ENCODE measurements at places on chromosomes 2 and 18. TPM values are rescaled to one million over a fixed set of nuclear protein-coding genes. Genes with fewer than 3 reads are reported as not detected.
A peak's percentile ranks its signal among the peaks of the same experiment; 100 is the strongest.

GRCh38 chr2:216118474-216118873 lies 9.3 kb downstream of the XRCC5 start:
- no peak for DNase-seq

The CXCR2 gene
- 0.19 TPM for total RNA-seq

- no peak for DNase-seq
Observed at GRCh38 chr2:128233790-128234395, 84.8 kb downstream of the HS6ST1 start.

The MAP3K19 gene
- not detected for total RNA-seq

DNA sequence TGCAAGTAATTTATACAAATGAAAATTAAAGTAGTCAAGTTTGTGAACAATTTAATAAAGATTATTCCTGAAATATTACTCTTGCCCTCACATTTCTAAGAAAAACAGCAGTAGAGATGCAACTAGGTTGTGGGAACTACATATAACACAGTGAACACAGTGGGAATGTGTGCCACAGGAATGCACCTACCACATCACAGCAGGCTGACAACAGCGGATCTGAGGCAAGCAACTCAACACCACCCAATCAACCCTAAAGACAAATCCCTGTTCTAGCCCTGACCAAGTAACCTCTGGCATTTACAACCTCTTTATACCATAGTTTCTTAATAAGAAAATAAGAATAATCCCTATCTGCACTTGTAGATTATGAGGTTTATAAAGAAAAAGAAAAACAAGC lies 23.4 kb downstream of the MBOAT2 start:
- DNase-seq: no peak

GRCh38 chr2:167905668-167906067 lies 341.7 kb downstream of the STK39 start:
- peak; percentile 28 for DNase-seq

The CFAP53 gene
- 0.38 TPM for total RNA-seq

DNA sequence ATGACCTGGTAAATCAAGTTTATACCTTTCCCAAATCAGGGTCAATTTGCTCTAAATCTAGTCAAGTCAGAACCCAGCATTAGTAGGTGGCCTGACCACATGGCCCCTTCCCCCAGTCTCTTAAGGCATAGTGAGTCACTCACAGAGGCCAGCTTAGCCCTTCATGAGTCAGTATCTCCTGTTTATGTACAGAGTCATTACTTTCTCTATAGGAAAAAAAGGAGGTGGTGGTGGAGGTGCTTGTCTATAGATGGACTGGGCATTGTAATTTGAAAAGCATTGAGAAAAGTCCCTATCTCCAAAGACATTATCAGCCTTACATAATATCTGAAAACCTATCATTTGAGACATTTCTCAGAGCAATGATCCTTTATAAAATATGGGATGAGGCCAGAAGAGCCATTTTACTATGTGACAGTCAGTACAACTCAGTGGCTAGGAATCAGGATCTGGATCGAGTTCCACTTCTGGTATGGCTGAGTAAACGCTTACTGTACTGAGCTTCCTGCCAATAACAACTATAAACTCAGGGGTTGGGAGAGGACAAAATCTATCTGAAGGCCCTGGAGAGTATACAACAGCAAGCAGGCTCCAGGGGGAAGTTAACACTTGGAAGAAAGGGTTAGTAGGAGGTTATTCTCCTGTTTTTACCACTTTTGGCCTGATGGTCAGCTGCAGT lies 22.5 kb upstream of the SIGLEC15 start:
- no peak for DNase-seq

The SUMO1 gene
- 121 TPM for total RNA-seq

GRCh38 chr2:60556175-60556574 lies 2.7 kb upstream of the BCL11A start:
- DNase-seq: no peak

DNA sequence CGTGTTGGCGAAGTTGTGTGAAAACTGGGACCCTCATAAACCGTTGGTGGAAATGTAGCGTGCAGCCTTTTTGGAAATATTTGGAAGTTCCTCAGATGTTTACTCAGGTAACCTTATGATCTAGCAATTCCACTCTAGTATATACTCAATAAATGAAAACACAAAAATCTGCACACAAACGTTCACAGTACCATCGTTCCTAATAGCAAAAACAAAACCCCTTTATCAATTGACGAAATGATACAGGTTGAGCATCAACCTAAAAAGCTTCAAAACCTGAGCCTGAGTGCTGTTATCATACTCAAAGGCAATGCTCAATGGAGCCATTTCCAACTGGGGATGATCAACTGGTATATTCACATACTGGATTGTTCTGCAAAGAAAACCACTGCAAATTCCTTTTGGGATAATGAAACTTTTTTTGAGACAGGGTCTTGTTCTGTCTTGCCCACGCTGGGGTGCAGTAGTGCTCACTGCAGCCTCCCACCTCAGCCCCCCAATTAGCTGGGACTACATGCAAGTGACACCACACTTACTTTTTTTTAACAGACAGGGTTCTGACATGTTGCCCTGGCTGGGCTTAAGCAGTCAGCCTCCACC lies 777 bp upstream of the C18orf32 start:
- no peak for DNase-seq

The TGFA gene
- total RNA-seq: not detected

DNA sequence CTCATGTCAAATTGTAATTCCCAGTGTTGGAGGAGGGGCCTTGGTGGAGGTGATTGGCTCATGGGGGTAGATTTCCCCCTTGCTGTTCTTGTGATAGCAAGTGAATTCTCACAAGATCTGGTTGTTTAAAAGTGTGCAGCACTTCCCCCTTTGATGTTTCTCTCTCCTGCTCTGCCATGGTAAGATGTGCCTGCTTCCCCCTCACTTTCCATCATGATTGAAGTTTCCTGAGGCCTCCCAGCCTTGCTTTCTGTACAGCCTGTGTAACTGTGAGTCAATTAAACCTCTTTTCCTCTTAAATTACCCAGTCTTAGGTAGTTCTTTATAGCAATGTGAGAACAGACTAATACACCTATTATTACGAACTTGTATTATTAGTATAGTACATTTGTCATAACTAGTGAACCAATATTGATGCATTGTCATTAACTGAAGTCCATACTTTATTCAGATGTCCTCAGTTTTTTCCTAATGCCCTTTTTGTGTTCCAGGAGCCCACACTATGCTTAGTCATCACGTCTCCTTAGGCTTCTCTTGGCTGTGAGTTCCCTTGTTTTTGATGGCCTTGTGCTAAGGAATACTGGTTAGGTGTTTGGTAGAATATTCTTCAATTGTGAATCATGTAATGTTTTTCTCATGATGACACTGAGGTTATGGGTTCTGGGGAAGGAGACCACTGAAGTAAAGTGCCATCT lies 4.5 kb upstream of the MAP3K2 start:
- DNase-seq: no peak

- no peak for DNase-seq
Observed at GRCh38 chr2:20091305-20091991, 40.0 kb upstream of the LAPTM4A start.

DNA sequence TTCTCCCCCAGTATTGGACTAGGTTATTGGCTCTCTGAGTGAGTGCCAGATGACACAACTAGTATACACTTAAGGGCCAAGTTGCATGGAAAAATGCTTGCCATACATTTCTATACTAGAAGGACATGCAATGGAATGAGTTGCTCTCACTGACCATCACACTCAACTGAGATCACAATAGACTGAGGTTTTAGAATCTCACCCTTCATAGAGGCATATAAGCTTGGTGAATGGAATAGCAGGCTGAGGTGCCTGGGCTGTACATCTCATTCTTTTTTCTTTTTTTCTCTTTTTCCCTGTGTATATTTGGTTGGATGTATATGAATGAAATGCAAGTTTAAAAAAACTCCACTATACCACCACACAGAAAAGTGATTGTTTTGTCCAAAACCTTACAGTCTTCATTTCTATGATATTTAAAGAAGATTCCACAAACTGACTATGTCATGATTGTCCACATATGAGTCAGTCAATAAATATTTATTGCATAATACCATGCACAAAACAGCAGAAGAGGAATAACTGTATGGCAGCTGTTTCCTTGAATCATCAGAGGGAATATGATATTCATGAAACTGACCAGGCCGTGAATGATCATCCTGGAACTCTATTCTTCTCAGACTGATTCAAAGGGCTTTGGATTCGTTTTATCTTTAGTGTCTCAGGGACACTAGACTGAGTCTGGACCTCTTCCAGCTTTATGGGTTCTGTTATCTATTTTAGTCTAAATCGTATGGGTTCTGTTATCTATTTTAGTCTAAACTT lies 122.6 kb upstream of the STK17B start:
- no peak for DNase-seq

- DNase-seq: no peak
Observed at GRCh38 chr2:191910518-191910917, 63.6 kb upstream of the CAVIN2 start.

DNA sequence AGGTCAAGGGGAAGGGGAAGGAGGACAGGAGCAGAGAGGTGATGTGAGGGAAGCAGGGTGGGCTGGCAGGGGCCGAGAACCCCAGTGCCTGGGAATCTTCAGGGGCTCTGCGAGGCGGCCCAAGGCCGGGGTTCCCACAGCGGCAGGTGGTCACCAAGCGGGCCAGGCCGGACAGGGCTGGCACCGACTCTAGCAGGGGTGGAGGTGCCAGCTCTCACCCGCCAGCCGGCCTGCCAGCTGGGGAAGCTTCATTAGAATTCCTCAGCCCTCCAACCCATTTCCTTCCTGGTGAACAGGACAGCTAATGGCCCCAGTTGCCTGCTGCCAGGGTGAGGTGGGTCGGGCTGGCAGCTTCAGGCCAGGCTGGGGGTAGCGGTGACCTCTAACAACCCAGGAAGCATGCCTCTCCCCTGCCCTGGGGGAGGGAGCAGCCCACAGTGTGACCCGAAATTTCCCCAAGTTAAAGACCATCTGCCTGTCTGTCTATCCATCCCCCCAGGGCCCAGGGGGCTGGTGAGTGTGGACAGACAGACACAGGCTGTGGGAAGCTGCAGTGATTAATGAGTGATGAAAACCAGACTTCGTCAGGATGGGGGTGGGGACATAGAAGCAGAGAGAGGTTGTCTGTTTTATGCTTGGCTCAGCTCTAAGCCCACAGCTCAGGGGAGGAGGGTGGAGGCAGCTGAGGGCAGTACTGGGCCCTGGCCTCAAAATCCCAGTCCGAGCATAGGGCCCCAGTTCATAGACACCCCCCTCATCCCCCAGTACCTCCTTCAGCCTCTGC lies 144.1 kb downstream of the ZFP36L2 start:
- DNase-seq: no peak

DNA sequence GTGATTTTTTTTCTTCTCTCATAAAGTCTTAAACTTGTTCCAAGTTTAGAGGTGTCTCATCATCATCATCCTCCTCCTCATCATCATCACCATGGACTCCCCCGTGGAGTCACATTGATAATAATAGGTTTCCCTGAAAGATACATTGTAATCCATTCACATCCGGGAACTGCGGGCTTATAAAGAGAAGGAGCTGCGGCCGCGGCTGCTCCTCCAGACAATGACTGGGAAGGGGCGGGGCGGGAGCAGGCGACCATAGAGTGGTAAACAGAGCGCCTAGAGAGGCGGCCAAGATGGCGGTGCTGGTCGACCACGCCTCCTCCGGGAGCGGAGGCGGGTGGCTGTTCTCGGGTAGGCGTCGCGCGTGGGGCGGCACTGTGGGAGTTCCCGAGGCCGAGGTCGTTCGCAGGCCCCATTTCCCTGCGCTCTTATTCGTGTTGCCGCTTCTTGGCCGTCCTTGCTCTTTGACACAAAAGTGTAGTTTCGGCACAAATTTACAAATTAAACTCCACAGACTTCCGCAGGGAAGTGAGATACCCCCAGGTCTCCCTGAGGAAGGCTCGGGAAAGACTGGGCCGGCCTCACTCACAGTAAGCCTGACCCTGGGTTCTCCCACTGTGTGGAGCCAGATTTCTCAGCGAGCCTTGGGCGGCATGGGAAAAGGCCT lies 1.8 kb upstream of the TCF4 start:
- peak; percentile 96 for DNase-seq

DNA sequence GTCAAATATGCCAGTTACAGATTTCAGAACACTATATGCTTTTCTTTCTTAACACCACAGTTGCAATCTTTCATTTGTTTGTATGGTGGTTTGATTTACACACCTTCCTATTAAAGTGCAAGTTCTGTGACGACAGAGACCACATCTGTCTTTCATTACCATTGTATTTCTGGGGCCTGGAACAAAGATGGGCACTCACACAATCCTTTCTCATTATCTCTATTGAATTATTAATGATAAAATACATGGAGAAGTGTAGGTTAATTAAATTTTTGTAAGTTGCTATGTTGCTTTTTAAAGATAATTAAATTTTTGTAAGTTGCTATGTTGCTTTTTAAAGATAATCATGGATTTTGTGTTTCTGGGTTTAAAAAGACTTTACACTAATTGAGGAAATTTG lies 79.9 kb downstream of the KCTD18 start:
- DNase-seq: no peak

The ERFE gene
- total RNA-seq: 0.24 TPM

The RIT2 gene
- not detected for total RNA-seq

The PDE1A gene
- not detected for total RNA-seq

The ESPNL gene
- total RNA-seq: 0.26 TPM

- DNase-seq: no peak
Observed at GRCh38 chr2:205772983-205773382, 90.7 kb downstream of the NRP2 start.

GRCh38 chr2:174608866-174609214 lies 11.2 kb upstream of the WIPF1 start:
- no peak for DNase-seq

The KYNU gene
- not detected for total RNA-seq

The GALNT3 gene
- 4.9 TPM for total RNA-seq

The NFATC1 gene
- total RNA-seq: 105 TPM

DNA sequence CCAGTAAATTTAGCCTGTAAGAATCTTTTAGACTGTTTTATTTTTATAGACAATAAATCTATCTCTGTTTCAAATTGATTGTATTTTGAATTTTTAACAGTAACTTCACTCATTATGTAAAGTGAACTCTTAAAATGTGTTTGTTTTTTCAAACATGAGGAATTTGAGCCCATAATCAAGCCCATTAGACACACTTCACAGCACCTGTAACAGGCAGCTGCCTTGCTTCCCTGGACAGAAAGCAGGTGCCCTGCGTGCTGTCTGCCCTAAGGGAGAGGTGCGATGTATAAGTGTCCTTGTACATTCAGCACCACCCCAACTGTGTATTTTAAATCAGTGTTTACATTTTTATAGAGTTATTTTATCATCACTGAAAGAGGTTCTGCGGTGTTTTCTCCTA lies 186.5 kb upstream of the TPO start:
- DNase-seq: no peak

Measured in activated CD4-positive, alpha-beta T cell treated with anti-CD3 and anti-CD28 coated beads, Interleukin-2, amount 10 ng/mL, durations not matched to agents 24 days and 14 days (primary cell).